ENCODE measurements at places on chromosomes 12 and 14.

GRCh38 chr12:94147991-94148738 is at the start of gene PLXNC1:
TSS of gene PLXNC1 (plus strand) at chr12:94148577. CDS start at chr12:94148972, 395 bp downstream.
- DNase-seq: peak; percentile 80

DNA sequence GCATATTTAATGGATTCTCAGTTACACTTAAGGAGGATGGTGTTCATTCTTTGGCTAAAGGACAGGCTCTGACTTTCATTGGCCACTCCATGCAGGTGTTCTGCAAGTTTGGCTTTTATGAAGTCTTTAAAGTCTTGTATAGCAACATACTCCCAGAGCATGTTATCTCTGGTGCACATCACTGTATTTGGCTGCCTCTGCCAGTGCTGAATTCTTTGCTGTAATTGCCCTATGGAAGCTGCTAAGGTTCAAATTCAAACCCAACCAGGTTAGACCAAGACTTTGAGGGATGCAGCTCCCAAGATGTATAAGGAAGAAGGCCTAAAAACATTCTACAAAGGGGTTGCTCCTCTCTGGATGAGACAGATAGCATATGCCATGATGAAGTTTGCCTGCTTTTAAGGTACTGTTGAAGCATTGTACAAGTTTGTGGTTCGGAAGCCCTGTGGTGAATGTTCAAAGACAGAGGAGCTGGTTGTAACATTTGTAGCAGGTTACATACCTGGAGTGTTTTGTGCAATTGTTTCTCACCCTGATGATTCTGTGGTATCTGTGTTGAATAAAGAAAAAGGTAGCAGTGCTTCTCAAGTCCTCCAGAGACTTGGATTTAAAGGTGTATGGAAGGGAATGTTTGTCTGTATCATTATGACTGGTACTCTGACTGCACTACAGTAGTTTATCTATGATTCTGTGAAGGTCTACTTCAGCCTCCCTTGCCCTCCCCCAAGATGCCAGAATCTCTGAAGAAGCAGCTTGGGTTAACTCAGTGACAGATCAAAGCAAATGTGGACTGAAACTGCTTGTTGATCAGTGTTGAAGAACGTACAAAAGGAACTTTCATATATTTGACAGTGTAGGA is 19.4 kb downstream of the TMEM116 start:
- no peak for DNase-seq

DNA sequence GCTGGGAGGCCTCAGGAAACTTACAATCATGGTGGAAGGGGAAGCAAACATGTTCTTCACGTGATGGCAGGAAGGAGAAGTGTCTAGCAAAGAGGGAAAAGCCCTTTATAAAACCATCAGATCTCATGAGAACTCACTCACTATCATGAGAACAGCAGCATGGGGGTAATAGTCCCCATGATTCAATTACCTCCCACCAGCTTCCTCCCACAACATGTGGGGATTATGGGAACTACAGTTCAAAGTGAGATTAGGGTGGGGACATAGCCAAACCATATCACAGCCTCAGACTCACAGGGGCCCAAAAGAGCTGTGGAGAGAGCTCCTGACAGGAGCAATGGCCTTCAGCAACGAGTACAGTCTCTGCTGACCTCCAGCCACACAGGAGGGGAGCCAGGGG is 151.4 kb downstream of the GXYLT1 start:
- DNase-seq: no peak

DNA sequence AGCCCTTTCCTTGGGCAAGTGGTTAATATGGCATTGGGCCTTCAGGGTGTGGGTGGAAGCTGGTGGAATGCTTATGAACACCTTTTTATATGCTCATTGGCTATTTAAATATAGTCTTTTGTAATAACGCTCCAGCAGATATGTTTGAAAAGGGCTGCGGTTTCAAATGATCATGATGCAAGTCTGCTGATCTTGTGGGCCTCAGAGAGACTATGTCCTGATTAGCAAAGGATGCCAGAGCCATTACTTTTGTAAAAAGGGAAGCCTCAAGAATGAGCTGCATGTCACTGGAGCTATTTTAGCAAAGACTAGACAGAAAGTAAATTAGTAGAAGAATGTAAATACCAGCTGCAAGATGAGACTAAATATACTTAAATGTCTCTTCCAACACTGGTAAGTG is 200.5 kb downstream of the GXYLT1 start:
- DNase-seq: no peak

GRCh38 chr14:98694541-98694940 is 577.5 kb downstream of the BCL11B start:
- DNase-seq: no peak

- DNase-seq: no peak
Observed at GRCh38 chr12:11825278-11825677, 175.8 kb downstream of the ETV6 start.

GRCh38 chr14:73008501-73008900 is 18.4 kb downstream of the ZFYVE1 start:
- no peak for DNase-seq

- no peak for DNase-seq
Observed at GRCh38 chr14:22122829-22123560, 449.4 kb upstream of the OR4E1 start.

- DNase-seq: no peak
Observed at GRCh38 chr12:54840244-54840865, 14.0 kb upstream of the MUCL1 start.

- DNase-seq: no peak
Observed at GRCh38 chr14:52596861-52597260, 44.2 kb downstream of the GPR137C start.

DNA sequence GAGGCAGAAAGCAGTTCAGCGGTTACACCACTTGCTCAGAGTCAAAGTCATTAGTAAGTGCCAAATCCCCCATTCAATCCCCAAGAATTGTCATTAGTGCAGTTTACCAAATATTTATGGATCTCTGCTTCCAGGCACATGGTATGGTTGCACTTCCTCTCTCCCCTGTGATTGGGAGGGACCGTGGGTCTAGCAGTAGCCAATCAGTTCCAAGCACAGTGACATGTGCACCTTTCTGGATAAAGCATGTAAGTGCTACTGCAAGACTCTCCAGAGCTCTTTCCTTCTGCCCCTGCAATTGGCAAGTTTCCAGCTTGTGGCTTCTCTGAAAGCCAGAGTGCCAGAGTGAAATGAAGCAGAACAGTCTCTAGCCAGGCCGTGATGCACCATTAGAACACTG is 85.3 kb upstream of the FLRT2 start:
- peak; percentile 9 for DNase-seq

- no peak for DNase-seq
Observed at GRCh38 chr12:121949648-121950397, 31.4 kb downstream of the CFAP251 start.

GRCh38 chr14:43790681-43791080 is 716.4 kb downstream of the FSCB start:
- no peak for DNase-seq

Measured in HAP-1 (cell line).